ENCODE measurements at places on chromosomes 5 and 9. TPM values are rescaled to one million over a fixed set of nuclear protein-coding genes. Genes with fewer than 3 reads are reported as not detected.
A peak's percentile ranks its signal among the peaks of the same experiment; 100 is the strongest.

The ELAVL2 gene
- 22.2 TPM for total RNA-seq

The TMEM141 gene
- total RNA-seq: 40.8 TPM

The ZNF608 gene
- total RNA-seq: 57.3 TPM

The PDCD1LG2 gene
- total RNA-seq: 8.8 TPM

The HSD17B3 gene
- not detected for total RNA-seq

The ANKRD18A gene
- 4.0 TPM for total RNA-seq

The ELP1 gene
- total RNA-seq: 23.4 TPM

The WWC1 gene
- 48.6 TPM for total RNA-seq

The TMEM252 gene
- total RNA-seq: not detected

DNA sequence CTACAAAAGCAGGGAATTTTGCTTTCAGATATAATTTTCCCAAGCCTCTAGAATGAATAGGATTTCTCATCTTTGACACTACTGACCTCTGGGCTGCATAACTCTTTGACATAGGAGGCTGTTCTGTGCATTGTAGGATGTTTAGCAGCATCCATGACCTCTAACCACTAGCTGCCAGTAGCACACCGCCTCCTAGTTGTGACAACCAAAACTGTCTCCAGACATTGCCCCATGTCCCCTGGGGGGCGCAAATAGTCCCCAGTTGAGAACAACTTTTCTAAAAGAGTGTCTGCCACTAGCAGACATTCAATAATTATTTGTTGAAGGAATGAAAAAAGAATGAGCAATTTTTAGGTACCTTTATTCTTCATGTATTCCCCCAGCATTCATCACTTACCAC, 51.8 kb downstream of the POU4F3 start:
- no peaks in the 10 kb centered on the region for H3K36me3 ChIP-seq
- no peak overlapping the region for H3K4me3 ChIP-seq
- no peak overlapping the region for H3K27ac ChIP-seq
- H3K4me1 ChIP-seq: peaks cover 4% of the 10 kb centered on the region
- peaks cover 7% of the 10 kb centered on the region for H3K27me3 ChIP-seq

DNA sequence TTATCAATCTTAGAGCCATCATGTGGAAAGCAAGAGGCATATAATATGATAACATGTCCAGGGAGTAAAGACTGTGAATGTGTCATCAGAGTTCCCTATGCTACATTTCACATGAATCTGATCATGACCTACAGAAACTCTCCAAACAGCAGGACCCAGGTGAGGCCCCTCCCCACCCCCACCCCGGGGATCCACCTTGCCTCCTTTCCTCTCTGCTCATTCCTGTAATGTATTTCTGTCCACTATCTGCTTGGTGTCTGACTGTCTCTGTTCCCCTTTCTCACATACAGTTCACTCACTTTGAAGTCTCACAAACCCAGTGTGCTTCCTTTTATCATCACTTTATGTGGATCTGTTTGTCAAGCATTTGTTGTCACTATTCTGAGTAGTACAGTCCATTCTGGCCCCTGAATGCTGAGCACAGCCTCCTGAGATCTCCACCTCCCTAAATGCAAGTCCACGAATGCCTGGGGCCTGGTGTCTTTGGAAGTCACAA, 76.4 kb upstream of the SMARCA2 start:
- no peak overlapping the region for H3K27ac ChIP-seq
- no peak overlapping the region for H3K4me3 ChIP-seq
- H3K4me1 ChIP-seq: no peaks in the 10 kb centered on the region

- H3K27ac ChIP-seq: no peak overlapping the region
- H3K4me1 ChIP-seq: no peaks in the 10 kb centered on the region
- no peaks in the 10 kb centered on the region for H3K27me3 ChIP-seq
- no peaks in the 10 kb centered on the region for H3K36me3 ChIP-seq
- DNase-seq: no peak
These were observed 208.0 kb downstream of the PDZD2 start for GRCh38 chr5:31846934-31847333.

DNA sequence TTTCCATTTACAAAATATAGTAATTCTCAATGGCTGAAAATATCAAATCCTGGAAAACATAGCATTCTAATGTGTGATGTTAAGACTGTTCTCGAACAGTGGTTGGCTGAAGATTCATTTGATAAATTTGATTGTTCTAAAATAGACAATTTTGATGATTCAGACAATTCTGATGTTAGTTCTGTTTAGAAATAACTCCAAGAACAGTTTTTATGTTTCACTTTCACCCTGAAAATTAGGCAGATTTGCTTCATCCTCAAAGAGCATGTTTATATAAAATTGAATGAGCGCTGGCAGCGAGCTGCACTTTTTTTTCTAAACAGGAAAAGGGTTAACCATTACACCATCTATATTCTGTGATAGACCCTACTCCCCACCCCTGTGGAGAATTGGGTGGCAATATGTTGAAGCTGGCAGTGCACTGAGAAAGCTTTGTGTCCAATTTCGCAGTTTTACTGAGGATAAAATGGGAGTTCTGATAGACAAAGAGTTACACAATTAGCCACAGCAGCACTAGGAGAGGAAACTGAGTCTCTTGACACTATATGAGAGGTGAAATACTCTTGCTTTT, 69.6 kb upstream of the TMED7 start:
- no peak overlapping the region for H3K4me3 ChIP-seq
- no peaks in the 10 kb centered on the region for H3K27me3 ChIP-seq
- H3K4me1 ChIP-seq: no peaks in the 10 kb centered on the region
- no peak overlapping the region for H3K27ac ChIP-seq

GRCh38 chr9:4661165-4661564, 929 bp upstream of the PLPP6 start:
- peak overlapping the region; percentile 66 for H3K27ac ChIP-seq
- no peaks in the 10 kb centered on the region for H3K27me3 ChIP-seq
- H3K36me3 ChIP-seq: no peaks in the 10 kb centered on the region
- peaks cover 26% of the 10 kb centered on the region for H3K4me1 ChIP-seq

- no peak overlapping the region for H3K4me3 ChIP-seq
- no peaks in the 10 kb centered on the region for H3K27me3 ChIP-seq
- H3K27ac ChIP-seq: no peak overlapping the region
These were observed 12.9 kb downstream of the CCT5 start for GRCh38 chr5:10262995-10263394.

DNA sequence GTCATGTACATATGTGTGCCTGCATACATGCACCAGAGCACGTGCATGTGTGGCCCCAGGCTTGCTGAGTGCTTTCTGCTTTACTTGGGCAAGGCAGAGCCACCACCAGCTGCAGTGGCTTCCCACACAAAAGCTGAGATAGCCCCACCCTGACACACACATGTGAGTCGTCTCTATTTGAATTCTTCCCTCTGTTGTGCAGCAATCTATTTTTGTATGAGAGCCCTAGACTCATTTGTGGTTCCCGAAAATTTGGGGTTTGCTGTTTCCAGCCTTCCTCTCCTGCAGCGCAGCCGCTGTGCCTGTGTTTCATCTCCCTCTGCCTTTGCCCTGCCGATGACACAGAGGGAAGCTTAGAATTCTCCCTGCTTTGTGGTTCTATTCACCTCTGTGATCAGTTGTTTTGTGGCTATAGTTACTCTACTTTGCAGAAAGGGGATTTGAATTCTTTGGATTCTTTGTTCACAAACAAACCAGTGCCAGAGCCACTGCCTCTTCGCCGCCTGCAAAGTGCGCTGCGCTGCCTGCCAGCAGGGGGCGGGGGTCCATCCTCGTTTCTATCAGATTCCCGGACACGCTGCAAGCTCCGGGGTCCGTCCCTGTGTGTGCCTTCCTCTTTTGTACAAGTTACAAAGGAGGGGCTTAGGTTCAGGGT, 95.8 kb upstream of the DAP start:
- H3K36me3 ChIP-seq: no peaks in the 10 kb centered on the region
- DNase-seq: peak; percentile 88
- H3K4me3 ChIP-seq: peak overlapping the region; percentile 26
- H3K27me3 ChIP-seq: no peaks in the 10 kb centered on the region
- peaks cover 15% of the 10 kb centered on the region for H3K4me1 ChIP-seq

GRCh38 chr5:57174890-57175510, 1.1 kb downstream of the GPBP1 start:
- DNase-seq: no peak
- peak overlapping the region; percentile 98 for H3K27ac ChIP-seq
- H3K27me3 ChIP-seq: no peaks in the 10 kb centered on the region
- H3K36me3 ChIP-seq: no peaks in the 10 kb centered on the region
- H3K4me1 ChIP-seq: peaks cover 34% of the 10 kb centered on the region

DNA sequence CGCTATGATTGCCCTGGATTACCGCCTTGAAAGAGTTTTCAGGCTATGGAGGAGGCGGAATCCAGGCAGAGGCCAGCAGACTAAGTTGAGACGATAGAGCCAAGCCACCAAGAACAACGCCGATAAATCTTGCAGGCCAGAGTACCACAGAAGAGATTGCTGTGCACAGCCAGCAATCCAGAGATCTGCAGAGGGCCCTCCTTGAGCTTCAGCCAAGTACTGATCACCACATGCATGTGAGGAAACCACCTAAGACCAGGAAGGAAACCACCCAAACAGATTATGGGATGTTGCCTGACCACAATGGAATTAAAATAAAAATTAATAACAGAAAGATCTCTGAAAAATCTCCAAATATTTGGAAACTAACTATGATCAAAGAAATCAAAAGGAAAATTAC, 74.9 kb downstream of the GCNT4 start:
- no peak for DNase-seq
- H3K4me3 ChIP-seq: no peak overlapping the region
- no peaks in the 10 kb centered on the region for H3K36me3 ChIP-seq
- no peak overlapping the region for H3K27ac ChIP-seq
- no peaks in the 10 kb centered on the region for H3K4me1 ChIP-seq

GRCh38 chr5:54063817-54064216, 246.6 kb downstream of the ARL15 start:
- peak; percentile 94 for DNase-seq
- H3K4me1 ChIP-seq: peaks cover 16% of the 10 kb centered on the region
- peak overlapping the region; percentile 26 for H3K4me3 ChIP-seq
- H3K36me3 ChIP-seq: no peaks in the 10 kb centered on the region
- peak overlapping the region; percentile 83 for H3K27ac ChIP-seq

GRCh38 chr9:95018099-95018936, 291.8 kb downstream of the AOPEP start:
- peaks cover 37% of the 10 kb centered on the region for H3K4me1 ChIP-seq
- no peaks in the 10 kb centered on the region for H3K27me3 ChIP-seq
- peak overlapping the region; percentile 94 for H3K27ac ChIP-seq
- peaks cover 53% of the 10 kb centered on the region for H3K36me3 ChIP-seq
- peak; percentile 98 for DNase-seq

DNA sequence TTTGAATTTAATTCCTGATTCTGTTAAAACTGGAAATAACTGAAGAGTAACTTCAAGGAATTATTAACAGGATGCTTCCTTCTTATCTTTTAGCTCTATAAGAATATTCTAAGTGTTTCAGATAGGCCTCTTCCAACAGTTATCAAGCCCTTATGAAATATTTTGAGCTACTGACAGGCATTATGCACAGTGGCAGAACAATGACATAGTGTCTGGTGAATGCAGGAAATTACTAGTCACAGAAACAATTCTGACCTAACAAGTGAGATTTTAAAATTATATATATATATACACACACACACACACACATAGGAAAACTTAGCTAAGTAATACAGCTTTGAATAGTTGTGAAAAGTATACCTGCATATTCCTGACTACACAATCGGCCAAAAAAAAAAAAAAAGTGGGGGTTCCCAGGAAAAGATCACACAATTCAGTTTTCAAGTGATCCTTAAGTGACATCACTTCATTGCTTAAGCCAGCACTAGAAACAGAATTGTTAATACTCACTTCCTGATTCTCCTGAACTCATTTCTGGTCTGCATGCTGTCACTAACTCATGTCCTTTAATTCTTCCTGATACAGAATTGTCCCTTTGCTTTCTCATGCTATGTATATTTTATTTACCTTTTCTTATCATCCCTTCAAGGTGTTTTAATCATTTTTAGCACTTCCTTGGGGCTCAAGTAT, 77.3 kb downstream of the SLC25A46 start:
- H3K4me1 ChIP-seq: no peaks in the 10 kb centered on the region
- peak; percentile 14 for DNase-seq
- H3K36me3 ChIP-seq: no peaks in the 10 kb centered on the region
- H3K4me3 ChIP-seq: no peak overlapping the region

DNA sequence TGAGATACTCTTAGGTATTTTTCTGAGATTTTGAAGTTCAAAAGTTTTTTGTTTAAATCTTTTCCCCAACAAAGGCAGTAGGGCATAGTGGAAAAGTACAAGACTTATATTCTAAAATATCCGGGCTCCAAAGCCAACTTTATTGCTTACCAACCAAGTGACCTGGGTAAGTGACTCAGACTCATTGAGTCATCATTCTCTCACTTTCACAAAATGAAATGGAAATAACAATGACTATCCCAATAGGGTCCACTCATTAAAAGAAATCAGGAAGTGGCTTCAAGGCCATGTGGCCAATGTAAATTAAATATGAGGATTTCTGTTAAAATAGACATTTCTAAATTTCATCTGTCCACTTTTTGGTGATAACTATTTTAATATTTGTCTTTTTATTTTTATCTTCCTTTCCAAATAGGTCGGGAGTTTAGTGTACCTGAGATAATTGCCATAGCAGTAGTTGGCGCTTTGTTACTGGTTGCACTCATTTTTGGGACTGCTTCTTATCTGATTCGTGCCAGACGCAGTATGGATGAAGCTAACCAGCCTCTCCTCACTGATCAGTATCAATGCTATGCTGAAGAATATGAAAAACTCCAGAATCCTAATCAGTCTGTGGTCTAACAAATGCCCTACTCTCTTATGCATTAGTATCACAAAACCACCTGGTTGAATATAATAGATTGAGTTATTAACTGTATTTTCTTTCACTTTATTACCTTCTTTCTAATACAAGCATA, 15.5 kb downstream of the TYRP1 start:
- H3K27ac ChIP-seq: peak overlapping the region; percentile 42
- H3K27me3 ChIP-seq: no peaks in the 10 kb centered on the region
- DNase-seq: peak; percentile 79
- H3K4me3 ChIP-seq: no peak overlapping the region

DNA sequence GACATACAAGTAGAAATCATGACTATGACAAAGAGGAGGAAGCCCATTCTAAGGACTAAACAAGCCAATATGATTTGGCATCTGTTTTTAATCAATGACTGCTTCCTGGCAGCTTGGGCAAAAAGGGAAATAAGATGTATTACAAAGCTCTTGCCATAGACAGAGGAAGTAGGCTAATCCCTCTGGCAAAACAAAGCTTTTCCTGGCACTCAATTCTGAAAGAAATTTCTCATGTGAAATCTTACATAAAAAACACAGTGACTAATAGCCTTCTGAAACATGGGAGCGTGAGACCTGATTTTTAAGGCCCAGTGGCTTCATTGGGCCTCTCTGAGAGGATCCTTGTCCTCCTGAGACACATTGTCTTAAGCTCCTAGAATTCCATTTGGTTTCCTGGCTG, 93.6 kb downstream of the COL23A1 start:
- H3K4me3 ChIP-seq: no peak overlapping the region
- no peaks in the 10 kb centered on the region for H3K4me1 ChIP-seq
- no peaks in the 10 kb centered on the region for H3K27me3 ChIP-seq

GRCh38 chr9:135343837-135344522, 135.6 kb upstream of the PPP1R26 start:
- DNase-seq: no peak
- no peak overlapping the region for H3K27ac ChIP-seq
- H3K36me3 ChIP-seq: no peaks in the 10 kb centered on the region
- H3K4me1 ChIP-seq: no peaks in the 10 kb centered on the region
- no peak overlapping the region for H3K4me3 ChIP-seq

- no peaks in the 10 kb centered on the region for H3K27me3 ChIP-seq
- H3K36me3 ChIP-seq: no peaks in the 10 kb centered on the region
- peaks cover 4% of the 10 kb centered on the region for H3K4me1 ChIP-seq
- peak overlapping the region; percentile 41 for H3K27ac ChIP-seq
These were observed 76.3 kb upstream of the PCSK1 start for GRCh38 chr5:96509316-96509715.

GRCh38 chr9:97487107-97487506, 14.4 kb upstream of the TMOD1 start:
- no peak overlapping the region for H3K4me3 ChIP-seq
- DNase-seq: peak; percentile 10
- H3K36me3 ChIP-seq: no peaks in the 10 kb centered on the region
- no peak overlapping the region for H3K27ac ChIP-seq
- no peaks in the 10 kb centered on the region for H3K4me1 ChIP-seq

Data from astrocyte (in vitro differentiated cells and primary cell).